ENCODE measurements at places on chromosomes 3 and 15.

DNA sequence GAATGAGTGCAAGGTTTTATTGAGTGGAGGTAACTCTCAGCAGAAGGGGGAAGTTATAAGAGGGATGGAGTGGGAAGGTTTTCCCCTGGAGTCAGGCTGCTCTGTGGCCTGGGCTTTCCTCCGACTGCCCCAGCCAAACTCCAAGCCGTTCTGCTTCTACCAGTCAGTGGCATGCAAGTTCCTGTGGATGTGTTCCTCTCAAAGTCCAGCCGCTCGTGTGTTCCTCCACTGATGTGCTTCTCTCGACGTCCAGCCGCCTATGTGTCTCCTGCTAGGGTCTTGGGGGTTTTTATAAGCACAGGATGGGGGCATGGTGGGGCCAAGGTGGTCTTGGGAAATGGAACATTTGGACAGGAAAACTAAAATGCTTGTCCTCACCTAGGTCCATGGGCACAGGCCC is 9.0 kb upstream of the U2SURP start:
- DNase-seq: no peak

DNA sequence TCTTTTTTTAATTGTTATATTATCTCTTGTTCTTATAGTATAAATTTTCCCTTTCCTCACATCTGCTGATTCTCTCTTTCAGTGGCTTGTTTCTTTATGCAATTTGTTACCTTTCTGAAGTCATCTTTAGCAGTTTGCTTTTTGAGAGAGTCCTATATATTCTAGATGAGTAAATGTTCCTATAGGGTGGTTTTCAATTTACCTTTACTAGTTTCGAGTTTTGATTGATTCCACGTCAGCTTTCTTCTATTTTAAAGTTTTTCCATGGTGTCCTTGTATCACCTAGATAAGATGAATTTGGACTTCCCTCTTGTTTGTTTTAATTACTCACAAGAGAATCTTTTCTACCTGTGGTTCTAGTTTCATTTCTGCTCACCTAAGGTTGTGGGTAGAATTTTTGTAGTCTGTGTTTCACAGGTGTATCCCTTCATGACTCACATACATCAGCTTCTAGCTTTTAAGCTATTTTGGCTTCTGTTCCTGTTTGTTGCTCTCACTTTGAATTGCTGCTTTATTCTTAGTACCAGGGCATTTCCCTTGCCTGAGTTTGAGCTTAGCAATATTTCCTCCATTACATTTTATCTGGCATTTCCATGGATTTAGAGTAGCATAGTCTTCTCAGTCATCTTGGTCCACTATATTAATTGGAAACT is 6.4 kb downstream of the TEX9 start:
- no peak for DNase-seq

DNA sequence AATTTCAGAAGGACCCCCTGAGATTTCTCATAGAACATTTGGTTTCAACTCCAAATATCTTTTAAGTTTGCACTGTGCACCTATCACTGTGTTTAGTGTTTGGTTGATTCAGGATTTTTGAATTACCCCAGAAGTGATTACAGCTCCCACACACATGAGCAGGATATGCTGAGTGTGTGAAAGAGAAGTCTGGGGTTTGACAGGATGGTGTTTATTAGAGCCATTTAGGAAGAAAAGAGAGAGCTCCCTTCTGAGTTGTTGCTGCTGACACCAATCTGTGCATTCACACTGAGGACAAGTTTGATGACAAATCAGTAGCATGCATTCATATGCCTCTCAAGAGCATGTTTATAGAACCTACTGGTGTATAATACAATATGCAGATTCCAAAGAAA is 118.1 kb downstream of the RPL22L1 start:
- DNase-seq: no peak

GRCh38 chr3:30526031-30526430 is 80.4 kb upstream of the TGFBR2 start:
- DNase-seq: no peak

DNA sequence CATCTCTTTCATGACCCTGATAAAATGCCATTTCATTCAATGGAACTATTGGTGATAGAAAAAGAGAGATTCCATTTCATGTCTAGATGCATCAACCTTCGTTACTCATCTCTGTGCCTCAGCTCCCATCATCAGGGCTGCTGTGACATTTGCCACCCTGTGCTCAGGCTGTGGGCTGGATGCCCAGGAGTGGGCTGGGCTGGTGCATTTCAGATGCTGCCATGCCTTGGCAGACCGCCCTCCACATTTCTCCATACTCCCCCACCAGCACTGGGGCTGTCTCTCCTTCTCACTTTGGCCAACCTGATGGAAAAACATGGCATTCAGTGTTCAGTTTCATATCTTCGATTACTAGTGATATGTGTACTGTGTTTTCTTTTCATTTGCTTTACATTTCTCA is 59.1 kb downstream of the DNASE1L3 start:
- no peak for DNase-seq

- DNase-seq: no peak
Measured at GRCh38 chr3:15809313-15809712, 11.5 kb upstream of the ANKRD28 start.

All from amygdala (tissue), 56 donors.